Activated naive CD4-positive, alpha-beta T cell (primary cell): ENCODE measurements at places on chromosomes 1 and 21.

- DNase-seq: no peak
Measured at GRCh38 chr1:158003406-158003800, 10.0 kb downstream of the KIRREL1 start.

- DNase-seq: no peak
Measured at GRCh38 chr1:45035631-45036301, 23.7 kb downstream of the UROD start.

DNA sequence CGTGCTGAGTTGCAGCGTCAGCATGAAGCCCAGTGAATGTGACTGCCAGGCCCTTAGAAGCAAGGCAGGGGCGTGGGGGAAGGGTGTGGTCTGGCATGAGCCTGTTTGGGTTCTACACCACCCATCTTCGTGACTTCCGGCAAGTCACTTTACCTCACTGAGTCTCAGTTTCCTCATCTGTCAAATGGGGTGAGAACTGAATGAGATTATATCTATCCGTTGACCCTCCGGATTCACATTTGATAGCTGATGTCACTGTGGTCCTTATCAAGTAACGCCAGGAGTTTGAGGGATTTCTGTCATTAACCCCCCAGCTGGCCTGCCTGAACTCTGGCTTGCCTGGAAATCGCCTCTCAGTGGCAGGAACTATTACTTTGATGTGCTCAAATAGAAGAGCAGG lies 15.6 kb downstream of the MRPL37 start:
- no peak for DNase-seq

DNA sequence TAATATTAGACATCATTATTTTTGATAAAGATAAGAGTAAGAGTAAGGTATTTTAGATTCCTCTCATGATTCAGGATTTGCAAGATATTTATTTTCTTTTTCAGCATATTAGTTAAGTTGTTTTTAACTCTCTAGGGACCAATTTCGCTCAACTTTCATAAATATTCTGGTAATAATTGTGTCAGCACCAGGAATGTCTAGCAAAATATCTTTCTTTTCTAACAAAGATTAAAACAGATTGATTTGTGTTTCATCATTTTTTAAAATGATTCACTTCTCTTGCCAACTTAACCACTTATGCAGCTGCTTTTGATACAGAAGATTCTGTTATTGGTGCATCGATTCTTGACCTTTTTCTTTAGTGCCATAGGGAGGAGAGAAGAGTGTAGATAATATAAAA lies 172.8 kb upstream of the PTGFR start:
- DNase-seq: no peak

DNA sequence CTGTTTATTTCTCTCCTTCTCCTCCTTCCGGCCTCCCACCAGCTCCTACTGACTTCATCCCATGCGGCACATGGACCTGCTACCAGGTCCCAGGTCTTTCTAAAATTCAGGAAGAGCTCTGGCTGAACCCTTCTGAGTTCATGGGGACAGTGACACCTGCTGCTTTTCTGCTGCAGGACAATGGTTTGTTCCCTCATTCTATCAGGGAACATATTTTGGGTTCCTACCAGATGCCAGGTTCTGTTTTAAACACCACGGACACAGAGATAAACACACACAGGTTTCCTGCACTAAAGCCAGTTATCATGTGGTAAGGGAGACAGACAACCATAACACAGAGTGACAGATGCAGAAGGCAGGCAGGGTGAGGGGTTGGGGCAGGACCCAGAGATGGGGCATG lies 114.0 kb upstream of the RAB4A start:
- DNase-seq: no peak

GRCh38 chr1:115980998-115981993 lies 5.0 kb downstream of the SLC22A15 start:
- DNase-seq: no peak

DNA sequence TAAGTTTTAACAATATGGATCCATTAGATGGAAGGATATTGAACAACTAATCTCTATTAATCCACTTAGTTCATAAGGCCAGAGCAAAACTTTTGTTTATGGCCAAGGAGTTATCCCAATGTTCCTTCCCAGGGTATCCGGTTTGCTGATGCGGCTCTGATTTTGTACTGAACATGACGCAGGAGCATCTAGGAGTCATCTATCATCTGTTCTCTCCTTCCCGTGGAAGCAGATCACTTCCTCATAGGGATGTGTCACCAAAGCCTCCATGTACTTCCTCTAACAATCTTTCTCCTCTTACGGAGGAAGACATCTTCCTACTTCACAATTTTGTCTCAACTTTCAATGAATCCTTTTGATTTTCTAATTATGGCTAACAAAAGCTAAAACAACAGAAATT lies 206.6 kb downstream of the APP start:
- DNase-seq: no peak
